Activated CD4-positive, alpha-beta memory T cell treated with anti-CD3 and anti-CD28 coated beads, Interleukin-2, amount 10 ng/mL, durations not matched to agents 7 days and 5 days (primary cell): ENCODE measurements at places on chromosomes 11 and 22.

DNA sequence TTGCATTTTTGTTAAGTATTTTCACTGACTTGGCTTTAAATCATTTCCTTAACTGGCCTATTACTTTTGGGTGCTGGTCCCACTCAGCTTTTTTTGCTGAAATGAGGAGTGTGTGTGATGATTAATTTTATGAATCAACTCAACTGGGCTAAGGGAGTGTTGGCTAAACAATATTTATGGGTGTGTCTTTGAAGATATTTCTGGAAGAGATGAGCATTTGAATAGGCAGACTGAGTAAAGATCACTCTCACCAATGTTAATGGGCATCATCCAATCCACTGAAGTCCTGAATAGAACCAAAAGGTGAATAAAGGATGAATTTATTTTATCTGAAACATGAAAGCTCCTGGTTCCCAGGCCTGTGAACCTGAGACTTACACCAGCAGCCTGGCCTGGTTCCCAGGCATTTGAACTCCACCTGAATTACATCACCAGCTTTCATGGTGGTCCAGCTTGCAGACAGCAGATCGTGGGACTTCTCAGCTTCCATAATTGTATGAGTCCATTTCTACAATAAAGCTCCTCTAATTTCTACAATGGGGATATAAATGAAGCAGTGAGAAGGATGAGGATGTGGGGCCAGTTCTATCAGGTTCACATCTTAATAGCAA lies 241.3 kb upstream of the ZC3H12C start:
- H3K4me3 ChIP-seq, result no peak overlapping the region
- H3K27me3 ChIP-seq, result no peaks in the 10 kb centered on the region
- H3K36me3 ChIP-seq, result no peaks in the 10 kb centered on the region

GRCh38 chr11:69865707-69866106 lies 46.5 kb upstream of the FGF3 start:
- H3K27ac ChIP-seq, result no peak overlapping the region
- no peaks in the 10 kb centered on the region for H3K36me3 ChIP-seq
- peaks cover 1% of the 10 kb centered on the region for H3K27me3 ChIP-seq
- no peaks in the 10 kb centered on the region for H3K4me1 ChIP-seq

DNA sequence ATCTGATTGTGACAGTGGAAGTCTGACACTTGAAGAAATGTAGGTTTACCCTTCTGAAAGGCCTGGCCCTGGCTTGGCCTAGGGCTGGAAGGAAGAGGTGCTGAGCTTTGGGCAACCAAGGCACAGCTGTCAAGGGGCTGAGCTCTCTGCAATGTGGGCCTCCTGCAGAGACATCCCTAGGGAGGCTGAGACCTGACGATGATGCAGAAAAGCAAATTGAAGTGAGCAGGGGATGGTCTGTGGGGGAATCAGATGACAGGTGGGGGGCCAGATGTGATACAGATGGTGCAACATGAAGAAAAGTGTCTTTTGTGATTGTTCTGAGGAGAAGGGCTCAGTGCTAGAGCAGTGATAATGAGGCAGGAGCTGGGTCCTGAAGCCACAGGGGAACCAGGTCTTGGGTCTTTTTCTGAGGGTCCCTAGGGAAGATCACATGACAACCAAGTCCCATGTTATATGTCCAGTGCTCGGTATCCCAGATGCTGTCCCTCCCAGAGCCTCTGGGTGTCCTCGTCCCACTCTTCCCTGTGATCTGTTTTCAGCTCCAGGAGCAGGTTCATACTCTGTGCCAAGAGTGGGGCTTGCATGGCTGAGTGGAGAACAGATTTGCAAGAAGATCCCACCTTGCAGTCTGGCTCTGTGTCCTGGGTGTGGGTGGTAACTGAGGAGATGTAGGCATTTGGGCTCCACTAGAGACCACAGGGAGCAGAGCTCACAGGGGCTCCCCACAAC lies 79.9 kb upstream of the VPREB1 start:
- H3K4me1 ChIP-seq, result peaks cover 8% of the 10 kb centered on the region
- H3K27me3 ChIP-seq, result peaks cover 14% of the 10 kb centered on the region
- no peaks in the 10 kb centered on the region for H3K36me3 ChIP-seq
- no peak overlapping the region for H3K27ac ChIP-seq

GRCh38 chr11:43021466-43021865 lies 290.3 kb upstream of the API5 start:
- H3K4me3 ChIP-seq, result no peak overlapping the region
- DNase-seq, result no peak
- no peak overlapping the region for H3K27ac ChIP-seq
- H3K27me3 ChIP-seq, result no peaks in the 10 kb centered on the region
- no peaks in the 10 kb centered on the region for H3K4me1 ChIP-seq

- peaks cover 6% of the 10 kb centered on the region for H3K27me3 ChIP-seq
- peak; percentile 7 for DNase-seq
- no peak overlapping the region for H3K4me3 ChIP-seq
- H3K27ac ChIP-seq, result no peak overlapping the region
These were observed 51.6 kb upstream of the MYEOV start for GRCh38 chr11:69242266-69242920.

- H3K27me3 ChIP-seq, result peaks cover 10% of the 10 kb centered on the region
- peaks cover 14% of the 10 kb centered on the region for H3K4me1 ChIP-seq
- no peak overlapping the region for H3K4me3 ChIP-seq
- no peak overlapping the region for H3K27ac ChIP-seq
- H3K36me3 ChIP-seq, result no peaks in the 10 kb centered on the region
- no peak for DNase-seq
These were observed 15.4 kb downstream of the APOBEC3B start for GRCh38 chr22:38997518-38997917.
